ENCODE measurements at places on chromosomes 7 and 10.

DNA sequence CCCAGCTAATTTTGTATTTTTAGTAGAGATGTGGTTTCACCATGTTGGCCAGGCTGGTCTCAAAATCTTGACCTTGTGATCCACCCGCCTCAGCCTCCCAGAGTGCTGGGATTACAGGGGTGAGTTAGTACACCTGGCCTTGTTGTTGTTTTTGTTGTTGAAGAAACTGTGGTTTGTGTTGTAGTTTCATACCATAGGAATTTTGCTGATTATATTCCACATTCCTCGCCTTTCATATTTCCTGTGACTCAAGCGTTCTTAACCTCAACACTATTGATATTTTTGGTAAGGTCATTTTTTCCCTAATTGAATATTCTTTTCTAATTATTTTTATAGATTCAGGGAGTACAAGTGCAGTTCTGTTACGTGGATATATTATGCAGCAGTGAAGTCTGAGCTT lies 16.7 kb downstream of the LIPF start:
- no peak for DNase-seq

DNA sequence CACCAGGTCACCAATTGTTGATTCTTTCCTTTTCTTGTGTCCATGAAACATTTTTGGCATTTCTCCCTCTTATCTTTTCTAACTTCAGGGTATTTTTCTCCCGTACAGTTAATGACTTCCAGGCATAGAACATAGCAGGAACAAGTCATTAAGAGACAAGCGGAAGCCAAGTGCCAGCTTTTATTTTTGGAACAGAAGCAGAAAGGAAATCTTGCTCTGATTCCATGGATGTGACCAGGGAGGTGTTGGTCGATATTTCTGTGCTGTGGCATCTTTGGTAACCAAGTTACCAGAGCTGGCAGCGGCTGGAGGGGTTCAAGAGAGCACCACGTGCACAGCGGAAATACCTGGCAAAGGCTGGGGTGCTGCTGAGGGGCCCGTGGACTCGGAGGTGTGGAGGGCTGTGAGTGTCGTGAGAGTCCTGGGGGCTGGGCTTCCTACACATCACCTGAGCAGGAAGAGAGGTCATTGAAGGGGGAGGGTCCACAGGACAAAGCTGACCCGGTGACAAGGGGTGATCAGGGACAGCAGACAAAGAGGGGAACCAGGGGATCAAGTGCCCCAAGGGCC lies 1.8 kb downstream of the LLCFC1 start:
- DNase-seq = no peak

DNA sequence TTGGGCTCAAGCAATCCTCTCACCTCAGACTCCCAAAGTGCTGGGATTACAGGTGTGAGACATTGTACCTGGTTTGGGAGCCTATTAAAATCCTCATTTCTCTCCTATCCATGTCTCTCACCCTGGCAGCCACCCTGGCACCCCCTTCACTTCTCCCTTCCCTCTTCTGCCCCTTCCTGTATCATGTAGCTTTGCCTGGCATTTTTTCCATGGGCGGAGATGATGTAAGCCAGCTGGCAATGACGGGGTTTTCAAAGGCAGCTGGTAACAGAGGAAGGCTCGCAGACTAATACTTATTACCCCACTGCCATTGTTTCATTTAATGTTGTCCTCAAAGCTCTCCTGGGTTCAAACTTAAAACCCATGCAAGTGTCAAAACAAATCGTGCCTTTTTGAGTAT lies 61.9 kb downstream of the RGS10 start:
- peak; percentile 29 for DNase-seq

- no peak for DNase-seq
Observed at GRCh38 chr7:140213684-140214074, 36.9 kb upstream of the KDM7A start.

DNA sequence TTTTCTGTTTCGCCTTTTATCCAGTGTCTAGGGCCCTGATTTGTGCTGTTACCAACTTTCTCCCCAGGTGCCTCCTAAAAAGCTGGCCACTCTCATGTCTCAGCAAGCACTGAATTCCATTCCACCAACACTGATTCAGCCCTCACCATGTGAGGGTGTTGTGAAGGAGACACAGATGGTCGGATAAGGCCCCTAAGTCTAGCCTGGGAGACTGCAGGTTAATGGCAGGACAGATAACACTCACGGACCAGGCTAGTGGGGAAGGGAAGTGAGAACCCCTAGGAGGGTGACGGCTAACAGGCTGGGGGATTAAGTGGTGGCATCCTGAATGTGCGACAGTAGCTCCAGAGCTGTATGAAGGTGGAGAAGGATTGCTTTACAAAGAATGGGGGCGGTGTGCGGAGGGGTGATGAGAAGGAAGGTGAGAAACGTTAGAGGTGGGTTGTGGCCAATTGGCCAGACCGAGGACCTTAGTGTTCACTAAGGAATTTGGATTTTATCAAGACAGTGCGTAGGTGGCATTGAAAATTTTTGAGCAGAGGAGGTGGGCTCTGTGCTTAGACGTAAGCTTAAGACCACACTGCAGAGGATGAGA lies 3.8 kb upstream of the DUSP5 start:
- DNase-seq = no peak

DNA sequence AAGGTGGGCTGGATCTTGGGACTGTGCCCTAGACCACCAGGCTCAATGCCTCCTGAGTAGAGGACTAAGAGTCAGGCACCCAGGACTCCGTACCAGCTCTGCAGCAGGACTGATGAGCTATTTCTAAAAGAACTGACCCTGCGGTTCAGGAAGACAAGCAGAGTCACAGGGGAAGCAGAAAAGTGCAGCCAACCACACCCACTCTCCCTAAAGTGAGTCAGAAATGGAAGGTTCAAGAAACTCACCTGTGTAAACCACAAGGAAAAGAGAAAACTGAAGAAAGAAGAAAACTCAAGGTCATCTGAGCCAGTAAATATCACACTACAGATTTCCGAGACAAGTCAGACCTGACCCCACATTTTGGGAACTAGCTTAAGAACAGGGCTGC lies 2.5 kb downstream of the PARP12 start:
- DNase-seq = no peak

DNA sequence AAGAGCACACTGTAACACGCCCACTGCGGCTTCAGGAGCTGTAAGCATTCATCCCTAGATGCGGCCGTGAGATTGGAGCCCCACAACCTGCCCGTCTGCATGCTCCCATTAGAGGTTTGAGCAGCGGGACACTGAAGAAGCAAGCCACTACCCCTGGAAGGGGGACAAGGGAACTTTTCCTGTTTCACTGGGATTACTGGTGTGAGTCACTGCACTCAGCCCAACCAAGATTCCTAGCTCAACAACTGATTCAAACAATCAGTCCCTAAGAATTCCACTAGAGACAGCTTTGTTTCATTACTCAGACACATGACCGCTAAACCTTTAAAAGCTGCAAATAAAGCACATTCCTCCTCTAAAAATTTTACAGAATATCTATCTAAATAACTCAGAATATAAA lies 69.8 kb downstream of the ORC5 start:
- no peak for DNase-seq

DNA sequence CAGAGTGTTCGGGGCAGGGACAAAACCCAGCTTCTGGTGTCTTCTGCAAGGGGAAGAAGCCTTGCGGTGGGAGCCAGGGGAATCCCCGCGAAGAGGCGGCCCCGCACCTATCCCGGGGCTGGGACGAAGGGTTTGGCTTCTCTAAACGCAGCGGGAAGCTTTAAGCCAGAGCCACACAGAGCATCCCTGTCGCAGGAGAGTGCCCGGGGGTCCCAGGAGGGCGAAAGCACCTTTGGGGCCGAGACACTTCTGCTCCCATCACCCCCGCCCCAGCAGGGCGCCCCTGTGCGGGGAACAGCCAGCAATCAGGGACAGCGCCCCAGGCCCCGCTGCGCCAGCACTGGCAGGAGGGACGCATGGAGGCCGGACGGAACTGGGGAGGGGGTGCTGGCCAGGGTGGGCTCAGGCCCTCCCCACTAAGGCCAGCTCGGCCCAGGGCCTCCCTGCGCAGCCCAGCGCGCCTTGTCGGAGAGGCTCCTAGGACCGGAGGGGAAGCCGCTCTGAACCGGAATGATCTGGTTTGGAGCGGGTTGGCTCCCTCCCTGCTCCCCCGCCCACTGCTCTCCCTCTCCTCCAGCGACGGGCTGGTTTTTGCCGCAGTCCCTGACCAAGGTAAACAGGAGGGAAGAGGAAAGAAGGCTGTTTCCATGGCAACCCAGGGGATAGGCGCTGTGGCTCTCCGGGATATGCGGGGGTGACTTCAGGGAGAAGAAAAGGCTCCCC lies 63.9 kb downstream of the TMEM209 start:
- DNase-seq = no peak

DNA sequence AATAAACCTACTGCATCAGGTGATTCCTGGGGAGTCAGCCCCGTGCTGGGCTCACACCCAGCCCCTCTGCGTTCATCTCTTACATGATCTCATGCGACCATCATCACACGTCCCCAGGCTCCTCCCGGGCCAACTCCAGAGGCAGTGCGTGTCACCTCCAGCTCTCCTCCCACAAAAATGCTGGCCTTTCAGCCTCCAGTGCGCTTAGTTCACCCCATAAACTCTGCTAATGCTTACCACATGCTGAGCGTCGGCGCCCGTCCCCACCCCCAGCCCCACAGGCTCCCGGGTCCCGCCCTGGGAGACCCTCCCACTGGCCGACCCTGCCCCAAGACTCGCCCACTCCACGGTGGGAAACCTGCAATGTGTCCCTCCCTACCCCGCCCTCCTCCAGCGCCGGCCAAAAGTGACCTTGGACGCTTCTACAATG lies 816 bp upstream of the SDK1 start:
- DNase-seq = peak; percentile 70

DNA sequence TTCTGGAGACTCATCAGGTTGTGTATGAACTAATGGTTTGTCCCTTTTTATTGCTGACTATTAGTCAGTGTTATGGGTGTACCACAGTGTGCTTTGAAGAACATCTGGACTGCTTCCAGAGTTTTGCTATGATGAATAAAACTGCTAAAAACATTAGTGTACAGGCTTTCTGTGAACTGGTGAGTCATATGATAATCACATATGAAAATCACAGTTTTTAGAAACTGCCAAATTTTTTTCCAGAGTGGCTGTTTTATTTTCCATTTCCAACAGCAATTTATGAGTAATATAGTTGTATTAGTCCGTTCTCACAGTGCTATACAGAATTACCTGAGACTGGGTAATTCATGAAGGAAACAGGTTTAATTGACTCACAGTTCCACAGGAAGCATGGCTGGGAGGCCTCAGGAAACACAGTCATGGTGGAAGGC lies 281.2 kb upstream of the VSTM2A start:
- peak; percentile 74 for DNase-seq

GRCh38 chr7:134891262-134891695 lies 95.0 kb upstream of the AGBL3 start:
- DNase-seq = peak; percentile 98

- DNase-seq = no peak
Observed at GRCh38 chr10:68082872-68083271, 7.8 kb upstream of the HERC4 start.

- peak; percentile 51 for DNase-seq
Observed at GRCh38 chr7:84195295-84196060, 889 bp upstream of the SEMA3A start.

GRCh38 chr10:89357975-89358374 lies 19.9 kb upstream of the IFIT1B start:
- no peak for DNase-seq

- DNase-seq = no peak
Observed at GRCh38 chr7:17183630-17184328, 114.7 kb upstream of the AHR start.
